ENCODE measurements at places on chromosomes 7 and 10. TPM values are rescaled to one million over a fixed set of nuclear protein-coding genes. Genes with fewer than 3 reads are reported as not detected.

DNA sequence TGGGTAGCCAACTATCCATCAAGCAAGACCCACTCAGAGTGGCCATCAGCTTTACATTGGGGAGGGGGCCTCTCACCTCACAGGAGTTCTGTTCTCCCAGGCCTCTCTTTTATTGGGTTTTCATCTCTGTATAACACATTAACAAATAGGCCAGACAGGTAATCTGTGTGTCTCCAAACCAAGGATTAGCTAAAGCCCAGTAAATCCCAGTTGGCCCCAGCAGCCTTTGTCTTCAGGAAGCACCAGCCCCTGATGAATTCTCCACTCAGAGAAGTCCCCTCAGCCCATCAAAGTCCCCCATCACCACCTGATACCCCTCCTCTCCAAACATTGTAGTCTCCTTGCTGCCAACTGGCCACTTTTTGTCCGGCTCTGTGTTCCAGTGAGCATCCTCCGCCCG lies 16.9 kb upstream of the SLF2 start:
- no peaks in the 10 kb centered on the region for H3K36me3 ChIP-seq
- H3K4me3 ChIP-seq, result no peak overlapping the region
- no peaks in the 10 kb centered on the region for H3K27me3 ChIP-seq
- no peak overlapping the region for H3K27ac ChIP-seq
- peaks cover 23% of the 10 kb centered on the region for H3K4me1 ChIP-seq

DNA sequence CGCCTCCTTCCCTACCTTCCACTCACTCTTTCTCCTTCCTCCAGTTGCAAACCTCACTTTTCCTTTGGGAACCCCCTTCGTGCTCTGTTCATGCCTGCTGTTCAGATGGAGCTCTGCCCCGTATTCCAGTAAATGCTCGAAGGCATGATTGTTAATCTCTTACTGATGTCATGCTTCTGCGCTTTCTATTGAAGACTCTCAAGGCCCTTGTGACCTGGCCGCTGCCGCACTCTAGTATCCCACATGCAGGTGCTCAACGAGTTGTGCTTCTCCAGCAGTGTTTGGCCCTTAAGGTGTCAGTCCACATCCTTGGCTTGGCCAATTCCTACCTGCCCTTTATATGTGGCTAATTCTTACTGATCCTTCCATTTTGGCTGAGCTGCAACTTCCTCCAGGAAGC lies 158.6 kb downstream of the ADAM12 start:
- peaks cover 20% of the 10 kb centered on the region for H3K4me1 ChIP-seq
- DNase-seq, result no peak
- H3K4me3 ChIP-seq, result no peak overlapping the region

DNA sequence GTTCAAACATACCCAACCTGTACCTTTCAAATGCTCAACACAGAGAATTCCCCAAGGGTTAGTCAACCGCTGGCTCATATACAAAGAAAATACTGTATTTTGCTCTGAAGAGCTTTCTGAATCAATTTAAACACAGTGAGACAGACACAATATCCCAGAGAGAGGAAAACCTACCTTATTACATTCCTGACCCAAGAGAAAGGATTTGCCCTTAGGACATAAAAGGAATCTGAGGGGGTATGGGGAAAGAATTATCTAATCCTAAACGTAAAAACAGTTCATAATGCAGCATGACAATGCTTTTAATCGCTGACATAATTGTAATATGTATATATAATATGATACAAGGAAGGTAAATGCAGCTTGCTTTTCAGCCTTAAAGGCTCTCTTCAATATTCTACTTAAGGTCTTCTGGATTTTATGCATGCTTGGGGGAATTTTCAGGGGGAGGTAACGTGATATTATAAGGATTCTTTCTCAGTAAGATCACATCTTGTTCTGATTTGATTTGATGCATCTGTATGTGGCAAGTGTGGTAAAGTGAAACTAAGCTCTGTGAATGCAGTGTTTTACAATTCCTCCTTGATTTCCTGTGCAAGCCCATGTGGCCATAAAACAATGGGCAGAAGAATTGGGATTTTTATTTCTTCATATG lies 240.5 kb downstream of the GLI3 start:
- peak overlapping the region; percentile 49 for H3K27ac ChIP-seq
- DNase-seq, result peak; percentile 64
- H3K36me3 ChIP-seq, result no peaks in the 10 kb centered on the region
- no peaks in the 10 kb centered on the region for H3K27me3 ChIP-seq
- peaks cover 84% of the 10 kb centered on the region for H3K4me1 ChIP-seq
- no peak overlapping the region for H3K4me3 ChIP-seq

DNA sequence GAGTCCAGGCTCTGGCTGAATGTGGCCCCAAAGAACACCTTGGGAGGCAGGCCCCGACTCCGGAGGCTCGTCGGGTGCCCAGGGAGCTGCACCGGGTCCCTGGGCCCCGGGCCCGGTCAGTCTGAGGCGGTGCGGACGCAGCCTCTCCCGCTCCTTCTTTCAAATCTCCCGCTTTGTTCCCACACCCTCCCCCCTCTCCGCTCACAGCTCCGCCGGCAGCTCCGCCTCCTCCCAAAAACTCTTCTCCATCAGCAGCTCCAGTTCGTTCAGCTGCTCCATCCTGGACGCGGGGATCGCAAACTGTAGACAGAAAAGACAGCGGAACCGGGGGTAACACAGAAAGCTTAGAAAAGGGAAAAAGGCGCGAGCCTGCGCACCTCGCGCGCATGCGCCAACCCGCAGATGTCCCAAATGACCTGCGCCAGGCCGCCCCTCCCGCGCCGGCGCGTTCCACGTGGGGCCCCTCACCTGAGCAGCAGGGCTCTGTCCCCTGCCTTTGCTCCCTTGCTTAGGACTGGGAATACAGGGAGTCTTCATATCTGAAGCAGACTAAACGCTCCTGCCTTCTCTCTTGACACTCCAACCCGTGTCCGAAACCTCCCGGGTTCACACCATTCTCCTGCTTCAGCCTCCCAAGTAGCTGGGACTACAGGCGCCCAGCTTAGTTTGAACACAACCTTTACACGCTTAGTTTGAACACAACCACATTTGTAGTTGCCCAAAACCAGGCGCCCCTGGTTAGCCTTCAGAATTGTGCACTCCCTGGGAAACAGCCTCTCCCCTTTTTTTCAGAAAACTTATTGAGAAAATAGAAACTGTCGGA lies at the start of gene DNA2:
TSS of gene DNA2 (minus strand) at position 388 of the 823 bp plus-strand sequence. CDS start at position 279, 109 bp downstream.
- peaks cover 41% of the 10 kb centered on the region for H3K36me3 ChIP-seq
- peak within 1 kb of the TSS; percentile 85 for H3K27ac ChIP-seq
- DNase-seq, result peak; percentile 76
- H3K4me3 ChIP-seq, result peak within 1 kb of the TSS; percentile 74

DNA sequence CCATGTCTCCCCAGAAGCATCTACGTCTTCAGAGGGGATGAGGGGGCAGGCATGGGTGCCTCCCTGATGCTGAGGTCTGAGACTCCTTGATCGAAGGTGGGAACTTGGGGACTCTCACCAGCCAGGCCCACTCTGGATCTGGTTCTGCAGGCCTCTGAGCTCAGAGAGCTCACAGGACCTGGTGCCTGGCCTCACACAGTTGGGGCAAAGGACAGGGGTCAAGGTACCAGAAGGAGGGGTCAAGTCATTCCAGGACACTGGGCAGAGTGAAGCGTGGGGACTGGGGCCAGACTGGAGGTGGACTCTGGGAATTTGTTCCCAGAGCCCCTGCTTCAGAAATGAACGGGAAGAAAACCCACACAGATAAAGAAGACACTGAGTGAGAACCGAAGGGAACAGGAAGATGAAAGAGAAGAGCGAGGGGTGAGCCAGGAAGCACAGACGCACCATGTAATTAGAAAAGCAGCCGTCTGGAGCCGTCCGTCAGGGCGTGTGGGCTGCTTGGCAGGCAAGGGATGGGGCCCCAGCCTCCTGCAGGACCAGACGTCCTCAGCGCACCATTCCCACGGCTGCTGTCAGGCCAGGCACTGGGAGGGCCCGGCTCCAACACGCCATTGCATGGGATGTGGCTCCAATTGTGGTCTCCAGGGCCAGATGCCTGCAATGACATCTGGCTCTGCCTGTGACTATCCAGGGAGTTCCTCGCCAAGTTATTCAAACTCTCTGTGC lies 47.7 kb downstream of the ZCCHC24 start:
- no peaks in the 10 kb centered on the region for H3K27me3 ChIP-seq
- peaks cover 20% of the 10 kb centered on the region for H3K36me3 ChIP-seq
- 0 out of 2 replicates have a peak overlapping the region, but pooled peaks have one; percentile 97 for H3K27ac ChIP-seq
- no peak for DNase-seq

MYL10 gene
- not detected for total RNA-seq

DNA sequence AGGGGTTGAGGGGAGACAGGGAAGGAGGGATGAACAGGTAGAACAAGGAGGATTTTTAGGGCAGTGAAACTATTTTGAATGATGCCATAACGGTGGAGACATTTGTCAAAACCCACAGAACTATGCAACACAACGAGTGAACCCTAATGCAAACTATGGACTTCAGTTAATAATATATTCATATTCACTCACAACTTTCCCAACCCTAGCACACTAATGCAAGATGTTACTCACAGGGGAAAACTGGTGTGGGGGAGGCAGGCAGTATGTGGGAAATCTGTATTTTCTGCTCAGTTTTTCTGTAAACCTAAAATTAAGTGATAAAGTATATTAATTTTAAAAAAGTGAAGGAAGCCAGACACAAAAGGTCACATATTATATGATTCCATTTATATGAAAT lies 17.3 kb downstream of the GNA12 start:
- no peak overlapping the region for H3K4me3 ChIP-seq
- no peak overlapping the region for H3K27ac ChIP-seq
- DNase-seq, result no peak
- H3K4me1 ChIP-seq, result peaks cover 31% of the 10 kb centered on the region
- H3K36me3 ChIP-seq, result peaks cover 33% of the 10 kb centered on the region
- no peaks in the 10 kb centered on the region for H3K27me3 ChIP-seq

GRCh38 chr7:26686448-26686981 lies 177.9 kb downstream of the SKAP2 start:
- DNase-seq, result no peak
- H3K27ac ChIP-seq, result no peak overlapping the region
- H3K36me3 ChIP-seq, result no peaks in the 10 kb centered on the region
- no peaks in the 10 kb centered on the region for H3K27me3 ChIP-seq
- no peak overlapping the region for H3K4me3 ChIP-seq
- peaks cover 19% of the 10 kb centered on the region for H3K4me1 ChIP-seq

Data from SJSA1 (cell line).